ENCODE measurements at places on chromosomes 3 and 15.

GRCh38 chr3:43353923-43354670, 67.8 kb downstream of the SNRK start:
- no peak for DNase-seq

GRCh38 chr3:182631183-182632076, 161.9 kb upstream of the ATP11B start:
- DNase-seq: no peak

- DNase-seq: no peak
These were observed 10.5 kb downstream of the SLC24A5 start for GRCh38 chr15:48131324-48131723.

GRCh38 chr3:60528651-60529050, 722.6 kb downstream of the FHIT start:
- no peak for DNase-seq

GRCh38 chr3:79284781-79285180, 483.0 kb downstream of the ROBO1 start:
- no peak for DNase-seq

DNA sequence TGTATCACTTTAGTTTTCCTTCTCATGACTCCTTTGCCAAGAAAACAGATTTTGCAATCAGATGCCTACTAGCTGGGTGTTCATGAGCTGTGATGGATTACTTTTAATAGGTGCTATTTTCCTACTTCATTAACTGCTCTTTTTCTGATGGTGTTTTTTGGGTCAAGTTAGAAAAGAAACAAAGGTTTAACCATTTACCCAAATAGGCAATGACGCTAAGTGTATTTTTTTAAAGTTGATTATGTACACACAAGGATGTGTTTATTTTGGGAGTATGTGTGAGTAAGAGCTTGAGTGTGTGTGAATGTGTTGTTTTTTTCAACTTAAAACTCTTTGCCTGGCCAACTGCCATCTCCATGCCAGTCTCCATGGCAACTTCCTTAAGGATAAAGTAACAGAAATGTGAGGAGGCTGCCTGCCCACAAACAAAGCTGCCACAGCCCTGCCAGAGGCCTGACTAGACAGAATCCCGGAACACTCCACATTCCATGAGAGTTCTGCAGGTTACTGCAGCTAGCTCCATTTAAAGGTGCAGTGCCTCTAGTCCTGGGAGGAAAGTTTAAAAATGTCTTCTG, 215.6 kb upstream of the RBMS3 start:
- DNase-seq: no peak

DNA sequence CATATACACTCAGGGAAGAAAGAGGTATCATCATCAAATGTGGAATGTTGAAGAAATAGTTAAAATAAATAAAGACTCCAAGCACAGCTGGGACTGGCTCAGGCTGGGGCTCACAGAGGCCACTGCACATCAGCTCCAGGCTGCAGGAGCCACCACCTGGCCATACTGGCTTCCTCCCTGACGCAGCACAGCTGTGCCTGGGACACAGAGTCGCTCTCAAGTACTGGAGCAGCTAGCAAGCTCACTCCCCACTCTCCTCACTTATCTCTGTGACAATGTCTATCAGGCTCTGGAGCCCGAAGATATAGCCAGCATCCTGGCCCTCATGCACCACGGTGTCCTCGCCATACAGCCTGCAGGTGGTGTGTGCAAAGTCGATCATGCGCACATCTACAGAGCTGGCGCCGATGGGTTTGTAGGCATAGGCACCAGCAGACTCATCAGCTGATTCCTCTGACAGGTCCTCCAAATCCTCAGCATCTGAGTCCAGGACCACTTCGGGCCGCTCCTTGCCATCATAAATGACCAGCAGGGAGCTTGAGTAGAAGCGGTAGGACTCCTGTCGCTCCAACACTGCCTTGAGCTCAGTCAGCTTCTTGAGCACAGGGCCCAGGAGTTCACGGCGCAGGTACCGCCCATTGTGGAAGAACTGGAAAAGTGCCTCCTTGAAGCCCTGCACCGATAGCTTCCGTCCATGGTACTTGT, 2.5 kb upstream of the NCKIPSD start:
- DNase-seq: no peak

GRCh38 chr15:45156744-45157455, 27.1 kb downstream of the DUOX1 start:
- DNase-seq: no peak

DNA sequence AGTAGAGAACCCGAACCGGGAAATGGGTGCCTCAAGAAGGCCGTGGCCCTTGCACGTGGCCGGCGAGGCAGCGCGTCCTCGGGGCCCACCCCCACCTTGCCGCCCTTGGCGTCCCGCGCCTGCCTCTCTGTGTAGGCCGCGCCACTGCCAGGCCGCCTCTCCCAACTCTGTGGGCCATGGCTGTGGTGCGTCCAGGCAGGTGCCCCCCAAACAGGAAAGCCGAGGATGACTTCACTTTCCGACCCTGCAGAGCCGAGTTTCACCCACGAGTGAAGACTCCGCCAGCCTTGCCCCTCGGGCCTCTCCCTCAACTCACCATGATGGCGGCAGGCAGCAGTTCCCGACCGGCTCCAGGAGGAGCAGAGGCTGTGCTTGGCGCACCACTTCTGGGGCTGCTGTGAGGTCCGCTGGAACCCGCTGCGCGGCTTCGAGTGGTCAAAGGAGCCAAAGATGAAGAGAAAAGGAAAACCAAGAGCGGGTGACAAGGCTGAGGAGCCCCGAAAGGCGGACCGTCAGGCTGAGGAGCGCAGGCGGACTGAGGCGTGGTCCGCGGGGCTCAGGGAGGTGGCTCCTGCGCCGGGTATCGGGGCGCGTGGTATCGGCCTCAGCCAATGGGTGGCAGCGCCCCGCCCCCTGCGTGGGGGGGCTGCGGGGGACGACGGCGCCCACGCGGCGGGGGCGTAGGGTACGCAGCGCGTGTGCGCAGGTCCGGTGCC, at the start of gene DAZL:
TSS of gene DAZL (minus strand) at position 537 of the 716 bp plus-strand sequence. CDS start at position 319, 218 bp downstream.
- no peak for DNase-seq

- no peak for DNase-seq
These were observed 3.8 kb downstream of the TP53BP1 start for GRCh38 chr15:43489191-43489590.

DNA sequence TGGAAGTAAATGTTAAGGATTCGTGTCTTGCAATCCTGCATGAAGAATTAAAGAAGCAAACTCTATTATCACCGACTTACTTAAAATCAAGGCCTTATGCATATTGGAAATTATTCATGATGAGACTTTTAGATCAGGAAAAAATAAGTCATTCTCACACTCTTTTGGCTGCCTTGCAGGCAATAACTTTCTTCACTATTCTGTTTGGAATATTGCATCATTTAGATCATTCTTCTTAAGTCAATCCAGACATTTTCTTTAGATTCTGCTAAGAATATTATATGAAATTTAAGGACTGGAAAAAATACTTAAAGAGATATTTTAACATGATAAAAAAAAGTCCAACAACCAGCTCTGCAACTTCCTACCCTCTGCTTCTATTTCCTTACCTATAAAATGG, 245.4 kb downstream of the LRRN1 start:
- DNase-seq: no peak

DNA sequence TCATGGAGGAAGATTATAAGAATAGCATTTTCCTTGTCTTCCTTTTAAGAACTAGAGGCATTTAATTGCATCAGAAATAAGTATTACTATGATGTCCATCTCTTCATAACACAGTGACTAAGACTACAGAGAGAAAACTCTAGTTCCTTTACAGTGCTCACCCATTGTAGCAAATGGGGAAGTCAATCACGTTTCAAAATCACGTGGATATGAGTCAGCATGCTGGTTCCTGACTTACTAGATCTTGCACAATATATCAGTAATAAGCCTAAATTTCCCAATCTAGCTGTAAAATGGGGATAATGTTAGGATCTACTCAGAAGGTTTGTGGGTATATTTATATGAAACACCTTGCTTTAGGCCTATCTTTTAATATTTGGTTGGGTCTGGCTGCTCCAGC, 254.8 kb upstream of the EOMES start:
- no peak for DNase-seq

All from SK-N-MC (cell line).